Activated gamma-delta T cell treated with anti-CD3 and anti-CD28 coated beads, Interleukin-2, amount 50 U/mL, for 16 hours (primary cell): ENCODE measurements at places on chromosomes 11 and 22.

- DNase-seq: no peak
These were observed 67.2 kb downstream of the PPP2R1B start for GRCh38 chr11:111698852-111699559.

- no peak for DNase-seq
These were observed 5.3 kb upstream of the AKIP1 start for GRCh38 chr11:8905528-8906165.

GRCh38 chr11:68750195-68751003, 921 bp downstream of the TESMIN start:
- no peak for DNase-seq

DNA sequence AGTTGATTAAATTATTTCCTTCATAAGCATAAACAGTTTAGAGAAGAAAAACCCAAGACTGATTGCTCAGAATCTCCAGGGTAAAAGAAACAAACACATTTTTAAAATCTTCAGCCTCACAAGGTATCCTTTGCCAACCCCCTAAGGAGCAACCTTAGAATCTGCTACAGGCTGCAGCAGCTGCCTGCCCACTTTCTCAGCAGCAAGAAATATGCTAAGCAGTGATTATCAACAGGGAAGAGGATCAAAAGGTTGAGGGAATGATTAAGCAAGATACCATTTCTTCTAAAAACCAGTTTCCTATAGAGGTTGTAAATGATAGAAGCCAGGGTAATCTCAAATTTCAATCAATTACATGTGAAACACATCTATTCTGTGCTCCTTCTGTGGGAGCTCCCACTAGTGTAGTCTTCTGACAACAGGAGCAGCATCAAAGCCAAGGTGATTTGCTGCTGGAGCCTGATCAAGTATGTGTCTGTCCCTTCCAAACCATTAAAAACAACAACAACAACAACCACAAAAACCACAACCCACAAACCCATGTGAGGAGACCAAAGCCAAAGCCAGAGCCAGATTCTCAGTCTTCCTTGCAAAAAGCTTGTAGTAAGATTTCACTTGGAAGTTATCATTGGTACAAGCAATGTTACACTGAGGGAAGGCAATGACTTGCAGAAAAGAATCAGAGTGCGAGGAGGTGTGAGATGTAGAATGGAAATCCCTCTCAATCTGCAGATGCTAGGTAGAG, 761.2 kb downstream of the DLG2 start:
- DNase-seq: no peak

GRCh38 chr11:12319461-12319951, 57.9 kb upstream of the PARVA start:
- DNase-seq: no peak

DNA sequence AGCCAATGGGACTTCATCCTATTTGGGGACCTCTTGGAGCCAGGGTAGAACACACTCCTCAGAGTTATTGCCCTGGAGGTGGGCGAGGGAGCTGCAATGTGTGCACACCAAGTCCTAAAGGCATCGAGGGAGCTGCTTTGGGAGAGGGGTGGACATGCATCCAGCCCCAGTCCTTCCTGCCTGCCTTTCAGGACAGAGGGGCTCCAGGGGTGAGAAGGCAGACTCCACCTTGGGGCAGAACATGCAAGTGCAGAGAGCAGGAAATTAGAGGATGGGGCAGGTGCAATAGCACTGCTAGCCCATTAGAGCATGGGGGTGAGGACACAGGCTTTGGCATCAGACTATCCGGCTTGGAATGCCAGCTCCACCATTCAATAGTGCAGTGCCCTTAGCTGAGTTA, 288.5 kb downstream of the OPCML start:
- no peak for DNase-seq

- no peak for DNase-seq
These were observed 1190.3 kb upstream of the RAG2 start for GRCh38 chr11:37788141-37788877.

GRCh38 chr22:38271101-38271500, 1.7 kb downstream of the TMEM184B start:
- no peak for DNase-seq

DNA sequence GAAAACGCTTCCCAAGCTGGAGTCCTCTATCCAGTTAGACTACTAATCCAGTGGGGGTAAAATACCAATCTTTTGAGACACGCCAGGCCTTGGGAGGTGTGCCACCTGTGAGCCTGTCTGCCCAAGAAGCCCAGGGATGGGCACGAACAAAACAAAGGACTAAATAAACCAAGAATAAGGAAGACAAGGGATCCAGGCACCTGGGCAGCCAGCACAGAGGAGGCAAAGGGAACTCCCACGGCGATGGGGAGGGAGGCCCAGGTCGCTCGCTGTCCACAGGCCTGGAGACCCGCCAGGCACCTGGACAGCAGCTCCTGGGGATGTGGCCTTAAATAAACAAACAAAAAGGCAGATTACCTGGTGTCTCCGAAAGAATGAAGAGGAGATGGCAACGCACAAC, 31.4 kb downstream of the LRFN4 start:
- DNase-seq: no peak

GRCh38 chr11:66843776-66844495, 695 bp downstream of the RCE1 start:
- no peak for DNase-seq

DNA sequence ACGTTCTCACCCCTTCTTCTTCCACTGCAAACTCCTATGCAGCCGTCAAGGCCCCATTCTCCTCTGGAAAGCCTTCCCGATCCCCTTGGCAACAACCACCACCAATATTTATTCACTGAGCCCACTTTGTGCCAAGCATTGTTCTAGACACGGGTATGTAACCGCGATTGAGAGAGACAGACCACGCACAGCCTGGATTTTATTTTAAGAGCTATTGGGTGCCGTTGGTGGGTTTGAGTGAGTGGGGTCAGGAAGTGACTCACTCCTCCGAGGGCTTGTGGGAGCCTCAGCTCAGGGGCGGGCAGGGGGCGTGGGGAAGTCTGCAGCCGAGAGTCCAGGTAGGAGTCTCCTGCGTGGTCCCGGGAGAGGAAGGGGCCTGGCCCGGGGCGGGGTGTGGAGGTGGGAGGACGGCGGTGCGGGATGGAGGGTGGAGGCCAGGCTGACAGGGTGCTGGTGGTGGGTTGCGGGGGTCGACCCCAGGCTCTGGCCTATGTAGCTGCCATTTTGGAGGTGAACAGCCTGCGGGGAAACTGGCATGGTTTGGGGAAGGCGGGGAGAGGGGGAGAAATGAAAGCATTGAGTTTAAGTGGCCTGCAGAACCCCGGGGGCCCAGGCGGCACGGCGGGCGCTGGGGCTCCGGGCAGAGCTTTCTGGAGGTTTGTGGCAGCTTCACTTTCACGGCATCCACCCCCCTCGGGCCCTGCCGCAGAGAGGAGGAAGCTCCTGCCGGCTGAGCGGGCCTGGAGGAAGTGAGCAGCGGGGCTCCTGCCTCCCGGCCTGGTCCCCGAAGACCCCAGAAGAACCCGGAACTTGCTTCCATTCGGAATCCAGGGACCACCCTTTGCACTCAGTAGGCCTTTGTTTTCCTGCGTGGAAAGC, 547 bp downstream of the PARVG start:
- peak; percentile 67 for DNase-seq

DNA sequence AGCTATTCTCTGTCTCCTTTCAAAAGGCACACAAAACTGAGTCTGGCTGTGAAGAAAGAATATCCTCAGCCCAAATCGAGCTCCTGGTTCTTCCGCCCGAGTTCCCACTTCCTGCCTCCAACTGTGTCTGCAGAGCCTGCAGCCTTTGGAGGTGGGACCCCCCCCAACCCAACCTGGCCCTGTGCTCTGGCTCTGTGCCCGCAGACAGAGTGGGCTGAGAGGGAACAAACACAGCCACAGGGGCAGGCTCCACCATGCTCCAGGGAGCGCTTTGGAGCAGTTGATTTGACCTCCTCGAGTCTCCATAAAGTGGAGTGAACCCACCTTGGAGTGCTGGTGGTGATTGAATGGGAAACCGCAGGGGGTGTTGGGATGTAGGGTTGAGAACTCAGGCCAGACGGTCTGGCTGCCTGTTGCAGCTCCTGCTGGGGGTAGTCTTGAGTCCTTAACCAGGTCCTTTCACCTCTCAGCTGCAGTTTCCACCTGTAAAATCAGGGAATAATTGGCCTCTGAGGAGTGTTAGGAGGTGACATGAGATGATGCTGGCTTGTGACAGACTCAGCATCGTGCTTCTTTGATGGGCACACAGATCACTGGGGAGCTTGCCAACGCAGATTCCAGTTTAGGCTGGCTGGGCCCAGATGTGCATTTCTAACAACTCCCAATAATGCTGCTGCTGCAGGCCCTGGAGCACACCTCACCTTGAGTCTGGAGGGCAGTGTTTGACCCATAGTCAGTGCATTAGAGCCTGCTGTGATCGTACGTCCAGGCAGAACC, 11.4 kb downstream of the DAGLA start:
- DNase-seq: no peak

DNA sequence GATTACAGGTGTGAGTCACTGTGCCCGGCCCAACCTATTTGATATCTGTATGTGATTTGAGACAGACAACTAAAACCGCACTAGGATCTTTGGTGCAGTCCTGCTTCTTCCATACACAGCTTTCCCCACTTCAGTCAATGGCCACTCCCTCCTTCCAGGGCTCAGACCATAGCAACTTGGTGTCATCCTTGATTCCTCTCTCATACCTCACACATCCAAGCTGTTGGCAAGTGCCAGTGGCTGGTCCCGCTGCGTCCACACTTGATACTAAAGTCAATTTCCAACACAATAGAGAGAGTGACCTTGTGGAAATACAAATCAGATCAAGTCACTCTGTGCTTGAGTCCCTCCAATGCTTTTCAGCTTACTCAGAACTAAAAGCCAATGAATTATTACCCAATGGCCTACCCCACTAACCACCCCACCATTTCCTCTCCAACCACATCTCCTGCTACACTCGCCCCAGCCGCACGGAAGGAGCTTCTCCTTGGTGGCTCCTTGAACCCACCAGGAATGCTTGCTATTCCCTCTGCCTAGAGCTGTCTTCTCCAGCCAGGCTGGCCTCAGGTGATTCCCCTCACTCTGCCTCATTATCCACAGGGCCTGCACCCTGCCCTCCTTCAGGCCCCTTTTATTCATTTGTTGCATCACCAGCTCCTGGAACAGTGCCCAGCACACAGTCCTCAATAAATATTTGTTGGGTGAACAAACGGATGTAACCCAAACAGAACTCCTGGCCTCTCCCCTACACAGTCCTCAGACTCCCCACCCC, 12.9 kb downstream of the ABTB2 start:
- DNase-seq: no peak

GRCh38 chr22:48169227-48169626, 1406.8 kb downstream of the TBC1D22A start:
- no peak for DNase-seq

- no peak for DNase-seq
These were observed 12.4 kb downstream of the PLEKHA7 start for GRCh38 chr11:17001806-17002205.

GRCh38 chr11:92626624-92627023, 342.8 kb upstream of the MTNR1B start:
- no peak for DNase-seq

DNA sequence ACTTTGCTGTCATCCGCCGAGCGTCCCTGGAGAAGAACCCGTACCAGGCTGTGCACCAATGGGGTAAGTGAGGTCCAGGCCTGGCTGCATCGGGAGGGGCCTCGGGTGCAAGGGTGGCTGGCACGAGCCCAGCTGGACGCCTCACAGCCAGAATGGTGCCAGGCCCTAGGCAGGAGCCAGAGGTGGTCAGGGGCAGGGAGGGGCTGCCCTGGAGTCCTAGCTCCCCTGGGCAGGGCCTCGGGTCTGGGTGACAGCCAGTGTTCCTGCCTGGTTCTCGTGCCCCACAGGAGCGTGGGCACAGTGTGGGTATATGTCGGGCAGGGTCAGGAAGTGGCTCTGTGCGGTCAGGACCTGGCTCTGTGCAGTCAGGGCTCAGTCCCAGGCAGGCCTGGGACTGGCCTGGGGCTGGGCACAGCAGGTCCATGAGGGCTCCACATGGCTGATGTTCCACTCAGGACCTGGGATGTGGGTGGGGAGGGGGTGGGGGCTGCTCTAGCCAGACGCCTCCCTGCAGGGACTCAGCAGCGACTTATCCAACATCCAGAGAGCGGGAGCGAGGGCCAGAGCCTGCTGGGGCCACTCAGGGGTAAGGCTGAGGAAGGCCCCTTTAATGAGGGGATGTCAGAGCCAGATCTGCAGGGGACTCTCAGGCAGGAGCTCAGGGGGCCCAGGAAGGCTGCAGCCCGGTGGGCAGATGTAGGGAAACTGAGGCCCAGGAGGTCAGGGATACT, 1.2 kb downstream of the TSPAN32 start:
- no peak for DNase-seq

- no peak for DNase-seq
These were observed 62.5 kb downstream of the KCNQ1 start for GRCh38 chr11:2507212-2507901.

GRCh38 chr11:87477321-87477720, 439.6 kb downstream of the TMEM135 start:
- DNase-seq: no peak

DNA sequence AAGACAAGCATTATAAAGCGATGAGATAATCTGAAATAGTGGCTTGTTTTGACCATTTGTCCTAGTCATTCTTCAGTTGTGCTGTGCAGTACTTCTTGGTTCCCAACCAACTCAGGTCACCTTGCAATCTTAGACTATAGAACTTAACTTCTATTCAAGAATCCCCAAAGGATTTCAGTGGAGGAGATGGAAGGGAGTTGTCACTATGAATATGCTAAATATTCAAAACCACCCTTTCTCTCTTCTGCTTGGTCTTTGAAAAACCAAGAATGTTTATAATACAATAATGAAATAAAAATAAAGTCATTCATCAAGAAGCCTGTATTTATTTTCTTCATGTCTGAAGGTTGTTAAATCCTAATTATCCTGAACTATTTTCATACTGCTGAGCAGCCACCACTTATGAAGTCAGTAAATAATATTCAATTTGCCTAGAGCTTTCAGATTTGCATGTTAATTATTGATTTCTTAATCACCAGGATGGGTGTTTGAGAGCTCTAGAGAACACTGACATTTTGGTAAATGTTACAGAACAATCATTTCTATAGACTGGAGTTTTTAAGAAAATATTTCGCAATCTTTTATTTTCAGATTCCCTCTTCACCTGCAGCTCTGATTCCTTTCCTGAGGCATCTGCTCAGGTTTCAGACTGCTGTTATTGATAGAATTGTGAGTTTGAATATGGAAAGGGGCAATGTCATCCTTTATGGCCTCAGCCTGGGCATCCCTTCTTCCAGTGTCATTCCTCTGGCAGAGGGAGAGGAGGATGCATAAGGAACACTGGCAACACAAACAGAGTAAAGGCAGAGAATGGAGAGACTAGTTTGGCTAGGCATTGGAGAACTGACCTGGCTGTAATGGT, 91.5 kb upstream of the USP47 start:
- no peak for DNase-seq

DNA sequence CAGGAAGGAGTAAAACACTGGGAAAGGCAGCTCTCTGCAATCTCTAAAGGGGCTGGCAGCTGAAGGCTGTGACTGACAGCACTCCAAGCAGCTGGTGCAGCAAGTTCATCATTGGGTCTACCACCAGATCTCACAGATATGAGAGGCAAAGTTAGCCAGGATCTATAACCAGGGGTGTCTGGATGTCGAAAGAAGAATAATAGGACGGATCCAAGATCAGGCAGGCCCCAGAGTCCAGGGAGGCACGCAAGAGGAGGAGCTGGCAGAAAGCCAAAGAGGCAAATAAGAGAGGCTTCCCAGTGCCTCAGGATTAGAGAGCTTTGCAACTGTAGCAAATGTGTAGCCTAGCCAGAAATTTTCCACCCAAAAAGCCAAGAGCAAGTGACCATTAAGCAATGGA, 77.1 kb downstream of the RBMXL2 start:
- no peak for DNase-seq
